Spinal cord (tissue), 10 donors: ENCODE measurements at places on chromosomes 13 and 19. TPM values are rescaled to one million over a fixed set of nuclear protein-coding genes. Genes with fewer than 3 reads are reported as not detected.

DNA sequence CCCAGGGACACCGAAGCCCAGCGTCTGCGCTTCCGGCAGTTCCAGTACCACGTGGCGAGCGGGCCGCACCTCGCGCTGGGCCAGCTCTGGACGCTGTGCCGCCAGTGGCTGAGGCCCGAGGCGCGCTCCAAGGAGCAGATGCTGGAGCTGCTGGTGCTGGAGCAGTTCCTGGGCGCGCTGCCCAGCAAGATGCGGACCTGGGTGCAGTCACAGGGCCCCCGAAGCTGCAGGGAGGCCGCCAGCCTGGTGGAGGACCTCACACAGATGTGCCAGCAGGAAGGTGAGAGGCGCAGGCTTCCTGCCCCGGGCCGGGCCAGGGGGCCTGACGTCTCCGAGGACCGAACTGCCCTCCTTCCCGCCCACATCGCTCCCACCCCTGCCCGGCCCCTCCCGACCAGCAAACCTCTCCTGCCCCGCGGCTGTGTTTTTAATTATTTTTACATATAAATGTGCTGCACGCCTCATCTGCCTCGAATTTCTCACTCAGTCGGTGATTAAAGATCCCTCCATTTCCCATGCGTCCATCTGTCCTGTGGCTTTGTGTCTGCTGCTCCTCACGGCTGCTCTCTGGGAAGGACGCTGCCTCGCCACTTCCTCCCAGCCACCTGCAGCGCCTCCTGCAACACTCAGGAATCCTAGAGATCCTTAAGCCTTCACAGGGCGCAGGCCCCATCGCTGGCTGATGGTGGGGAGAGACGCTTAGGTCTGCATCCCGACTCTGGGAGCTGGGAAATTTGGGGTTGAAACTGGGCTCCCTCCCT is 4.3 kb downstream of the ZSCAN1 start:
- DNase-seq: no peak

GRCh38 chr13:87999240-87999700 is 328.1 kb downstream of the SLITRK5 start:
- no peak for DNase-seq

CACTIN gene
- 27.5 TPM for polyA plus RNA-seq

DNA sequence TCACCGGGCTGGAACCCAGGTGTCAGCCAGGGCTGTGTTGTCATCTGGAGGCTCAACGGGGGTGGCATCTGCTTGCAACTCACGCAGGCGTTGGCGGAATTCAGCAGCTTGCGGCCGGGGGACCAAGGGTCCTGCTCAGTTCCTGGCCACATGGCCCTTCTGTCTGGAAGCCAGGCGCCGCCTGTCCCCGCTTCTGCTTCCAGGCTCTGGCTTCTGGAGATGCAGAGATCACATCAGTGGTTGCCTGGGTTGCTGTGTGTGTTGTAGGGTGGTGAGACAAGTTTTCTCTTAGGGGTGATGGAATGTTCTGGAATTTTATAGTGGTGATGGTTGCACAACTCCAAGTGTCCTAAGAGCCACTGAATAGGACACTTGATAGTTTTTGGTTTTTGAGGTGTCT is 5.0 kb downstream of the ADAT3 start:
- no peak for DNase-seq

GIPR gene
- polyA plus RNA-seq: 1.4 TPM

GRCh38 chr13:98143601-98144026 is 720 bp downstream of the FARP1 start:
- no peak for DNase-seq
